ENCODE measurements at places on chromosomes 2 and 18.

DNA sequence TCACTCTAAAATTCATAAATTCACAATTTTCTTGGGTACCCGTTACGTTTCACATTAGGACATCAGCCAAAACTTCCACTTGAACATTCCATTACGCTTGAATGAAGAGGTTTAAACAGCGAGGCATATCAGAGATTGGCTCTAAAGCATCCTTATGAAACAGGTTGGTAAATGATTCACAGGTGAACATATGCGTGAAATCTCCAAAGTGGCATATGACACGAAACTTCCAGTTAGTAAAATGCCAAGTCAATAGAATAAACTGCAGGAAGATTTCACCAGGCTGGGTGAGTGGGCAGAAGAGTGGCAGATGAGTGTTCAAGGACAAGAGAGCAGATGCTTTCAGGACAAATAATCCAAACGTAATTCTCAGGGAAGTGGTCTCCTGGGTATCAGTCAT is 33.9 kb upstream of the GLS start:
- DNase-seq = no peak

DNA sequence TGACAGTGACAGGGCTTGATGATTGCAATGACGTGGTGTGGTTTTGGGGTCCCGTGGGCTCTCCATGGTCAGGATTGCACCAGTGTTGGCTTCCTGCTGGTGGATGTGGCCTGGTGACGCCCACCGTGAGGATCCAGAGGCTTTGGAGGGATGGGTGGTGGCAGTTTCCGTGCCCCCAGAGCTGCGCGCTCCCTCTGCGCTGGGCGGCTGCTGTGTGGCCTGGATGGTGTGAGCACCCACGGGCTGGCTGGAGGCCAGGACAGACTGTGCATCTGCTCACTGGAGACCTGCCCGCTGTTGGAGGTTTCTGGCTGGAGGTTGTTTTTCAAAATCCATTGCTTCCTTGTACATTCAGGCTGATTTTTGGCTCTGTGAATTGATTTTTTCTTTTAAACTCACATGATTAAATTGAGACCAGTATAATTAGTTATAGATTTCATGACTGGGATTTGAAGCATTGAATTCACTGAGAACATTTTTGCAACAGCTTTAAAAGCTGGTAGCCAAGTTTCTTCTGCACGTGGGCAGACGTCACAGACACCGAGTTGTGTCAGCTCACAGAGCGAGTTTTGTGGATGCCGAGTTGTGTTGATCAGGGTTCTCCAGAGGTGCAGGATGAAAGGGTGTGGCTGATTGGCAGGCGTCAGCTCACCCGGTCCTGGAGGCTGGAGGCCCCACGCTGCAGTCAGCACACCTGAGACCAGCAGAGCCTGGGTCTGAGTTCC is 72.7 kb downstream of the KCNG2 start:
- DNase-seq = no peak

DNA sequence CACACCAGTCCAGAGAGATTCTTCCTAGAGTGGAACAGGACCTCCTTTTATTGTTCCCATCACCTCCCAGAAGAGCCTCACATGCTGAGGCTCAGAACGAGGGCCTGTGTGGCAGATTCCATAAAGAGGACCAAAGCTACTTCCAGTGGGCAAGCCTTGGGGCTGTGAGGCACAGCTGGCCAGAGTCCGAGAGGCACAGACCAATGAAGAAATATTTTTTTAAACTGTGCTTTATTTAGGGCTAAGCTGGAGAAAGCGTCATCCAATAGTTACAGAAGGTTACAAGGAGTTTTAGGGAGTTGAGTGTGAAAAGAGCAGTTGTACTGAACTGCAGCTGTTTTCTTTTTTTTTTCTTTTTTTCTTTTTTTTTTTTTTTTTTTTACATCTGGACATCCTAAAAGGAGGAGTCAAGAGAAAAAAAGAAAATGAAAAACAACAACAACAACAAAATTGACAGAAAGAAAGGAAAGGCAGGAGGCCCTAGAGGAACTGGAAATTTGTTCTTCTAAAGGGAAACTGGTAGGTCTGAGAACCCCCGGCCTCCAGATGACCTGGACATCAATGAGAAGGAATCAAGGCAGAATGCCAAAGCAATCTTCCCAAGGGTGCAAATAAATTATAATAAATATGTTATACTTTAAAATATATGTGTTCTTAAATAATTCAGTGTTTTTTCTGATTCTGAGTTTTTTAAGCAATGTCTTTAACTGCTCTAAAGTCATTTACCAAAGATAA is 322.6 kb downstream of the CELF4 start:
- DNase-seq = no peak

DNA sequence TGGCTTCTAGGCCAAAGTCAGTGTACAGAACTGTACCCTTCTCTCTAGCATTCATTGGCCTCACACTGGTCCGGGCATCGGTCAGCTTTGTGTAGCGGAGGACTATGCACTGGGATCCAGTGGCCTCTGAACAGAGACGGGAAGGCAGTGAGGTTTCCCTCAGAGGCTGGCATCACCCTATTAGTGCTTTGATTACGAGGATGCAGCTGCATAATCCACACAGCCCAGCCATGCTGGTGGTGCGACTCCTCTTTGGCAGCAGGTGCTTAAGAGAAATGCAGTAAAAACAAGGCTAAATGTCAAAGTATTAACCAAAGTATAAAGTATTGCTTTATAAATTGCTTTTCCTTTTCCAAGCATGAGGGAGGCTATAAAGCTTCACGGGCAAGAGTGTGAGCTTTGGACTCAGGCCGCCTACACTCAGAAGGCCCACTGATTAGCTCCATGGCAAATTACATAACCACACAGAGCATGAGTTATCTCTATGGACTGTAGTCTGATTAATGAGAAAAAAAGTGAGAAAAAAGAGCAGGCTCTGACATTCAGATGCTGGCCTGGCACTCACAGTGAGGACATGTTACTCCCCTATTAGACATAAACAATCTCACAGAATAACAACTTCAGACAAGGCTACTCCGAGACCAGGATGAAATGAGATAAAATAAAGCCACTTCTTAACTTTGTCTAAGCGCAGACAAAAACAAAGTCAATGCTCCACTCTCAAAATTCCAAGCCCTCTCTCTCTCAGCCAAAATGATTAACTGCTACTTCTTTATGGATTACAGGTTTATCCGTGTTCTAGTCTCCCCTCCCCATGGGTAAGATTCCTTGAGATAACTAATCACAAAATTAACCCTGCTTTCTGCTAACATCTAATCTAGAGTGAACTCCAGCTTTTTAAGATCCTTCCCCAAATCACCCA is 6.4 kb upstream of the CRYGC start:
- DNase-seq = no peak

GRCh38 chr2:181317511-181317910 is 139.7 kb upstream of the ITGA4 start:
- no peak for DNase-seq

All from WTC11 (cell line).